ENCODE measurements at places on chromosomes 4 and X. TPM values are rescaled to one million over a fixed set of nuclear protein-coding genes. Genes with fewer than 3 reads are reported as not detected.

DNA sequence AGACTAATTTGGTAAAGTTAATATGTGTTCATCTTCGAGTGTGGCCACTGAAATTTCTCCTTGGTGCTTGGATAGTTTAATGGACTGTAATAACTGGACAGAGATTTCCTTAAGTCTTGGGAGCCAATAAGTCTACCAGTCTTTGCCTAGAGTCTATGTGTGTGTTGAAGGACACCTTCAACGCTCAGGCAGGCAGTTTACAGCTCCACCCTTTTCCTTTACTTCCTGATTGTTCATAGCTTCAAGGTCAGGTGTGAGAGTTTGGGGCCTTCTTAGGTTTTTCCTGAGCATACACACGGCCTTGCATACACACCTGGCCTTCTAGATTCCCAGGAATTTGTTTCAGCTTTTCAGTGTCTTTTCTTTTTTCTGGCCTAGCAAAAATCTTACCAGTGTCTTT is 355.3 kb upstream of the AMOT start:
- H3K27me3 ChIP-seq = no peaks in the 10 kb centered on the region
- no peak overlapping the region for H3K27ac ChIP-seq
- no peak for DNase-seq
- H3K36me3 ChIP-seq = no peaks in the 10 kb centered on the region
- H3K4me3 ChIP-seq = no peak overlapping the region

- DNase-seq = no peak
- no peak overlapping the region for H3K27ac ChIP-seq
- H3K36me3 ChIP-seq = no peaks in the 10 kb centered on the region
- no peak overlapping the region for H3K4me3 ChIP-seq
Measured at GRCh38 chr4:4694296-4694772, 152.5 kb upstream of the STX18 start.

DNA sequence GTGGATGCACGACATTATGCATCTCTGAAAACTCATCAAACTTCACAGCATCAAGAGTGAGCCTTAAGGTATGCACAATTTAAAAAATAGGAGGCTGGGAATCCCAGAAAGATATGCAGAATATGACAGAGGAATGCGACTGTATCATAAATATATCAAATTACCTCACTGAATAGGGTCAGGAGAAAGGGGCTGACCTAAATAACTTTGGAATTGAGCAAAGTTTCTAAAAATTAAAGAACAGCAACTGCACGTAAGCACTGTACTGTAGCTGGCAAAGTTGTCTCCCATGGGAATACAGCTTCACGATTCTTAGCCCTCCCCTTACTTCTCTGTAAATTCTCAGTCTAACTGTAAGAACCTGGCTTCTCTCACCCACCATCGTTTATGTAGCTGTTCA is 397.4 kb upstream of the ZFP42 start:
- DNase-seq = no peak
- no peaks in the 10 kb centered on the region for H3K4me1 ChIP-seq
- H3K27ac ChIP-seq = no peak overlapping the region
- no peaks in the 10 kb centered on the region for H3K27me3 ChIP-seq
- no peak overlapping the region for H3K4me3 ChIP-seq
- H3K36me3 ChIP-seq = no peaks in the 10 kb centered on the region

GRCh38 chrX:9569876-9570301 is 105.0 kb downstream of the TBL1X start:
- DNase-seq = no peak
- no peak overlapping the region for H3K4me3 ChIP-seq
- no peak overlapping the region for H3K27ac ChIP-seq
- no peaks in the 10 kb centered on the region for H3K4me1 ChIP-seq
- no peaks in the 10 kb centered on the region for H3K36me3 ChIP-seq

Gene DGKQ
- total RNA-seq = 26.2 TPM

Measured in glutamatergic neuron (in vitro differentiated cells).